ENCODE measurements at places on chromosomes 5 and 9.

- peak; percentile 56 for DNase-seq
Observed at GRCh38 chr9:21558615-21559401, 76.7 kb upstream of the IFNE start.

GRCh38 chr5:78793907-78794662 lies 145.5 kb upstream of the LHFPL2 start:
- no peak for DNase-seq

DNA sequence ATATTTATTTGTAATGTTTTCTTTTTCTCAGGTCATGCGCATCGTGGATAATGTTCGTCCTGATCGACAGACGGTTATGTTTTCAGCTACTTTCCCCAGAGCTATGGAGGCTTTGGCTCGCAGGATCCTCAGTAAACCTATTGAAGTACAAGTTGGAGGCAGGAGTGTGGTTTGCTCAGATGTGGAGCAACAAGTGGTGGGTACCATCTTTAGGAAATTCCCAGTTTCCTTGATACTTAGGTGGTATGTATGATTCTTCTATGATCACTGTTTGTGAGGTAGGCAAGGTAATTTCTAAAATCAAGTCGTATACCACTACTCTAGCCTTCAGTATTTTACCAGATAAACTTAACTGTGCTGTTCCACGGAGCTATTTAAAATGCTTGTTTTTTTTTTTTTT lies 36.2 kb downstream of the DDX46 start:
- no peak for DNase-seq

DNA sequence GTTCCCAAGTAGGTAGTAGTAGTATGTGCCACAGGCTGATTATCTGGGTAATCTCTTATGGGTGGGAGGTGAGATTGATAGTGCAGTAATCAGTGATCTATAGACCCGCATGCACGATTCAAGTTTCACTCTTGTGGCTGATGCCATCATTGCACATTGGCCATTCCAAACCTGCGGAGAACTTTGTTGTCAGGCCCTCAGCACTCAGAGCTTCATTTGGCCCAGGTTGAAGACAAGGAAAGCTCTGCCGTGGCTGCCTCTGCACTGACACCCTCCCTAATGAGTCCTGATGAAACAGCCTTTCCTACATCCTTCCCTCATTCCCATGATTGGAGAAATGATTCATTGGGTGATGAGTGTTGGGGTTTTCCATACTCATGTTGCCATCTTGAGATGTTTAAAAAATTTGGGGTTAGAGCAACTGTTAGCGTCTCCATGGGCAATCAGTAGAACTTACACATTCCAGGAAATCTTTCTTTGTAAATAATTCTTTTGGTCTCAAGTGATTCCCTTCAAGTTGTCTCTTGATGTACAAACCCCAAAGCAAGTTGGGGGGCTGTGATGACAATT lies 22.9 kb downstream of the PROP1 start:
- no peak for DNase-seq

DNA sequence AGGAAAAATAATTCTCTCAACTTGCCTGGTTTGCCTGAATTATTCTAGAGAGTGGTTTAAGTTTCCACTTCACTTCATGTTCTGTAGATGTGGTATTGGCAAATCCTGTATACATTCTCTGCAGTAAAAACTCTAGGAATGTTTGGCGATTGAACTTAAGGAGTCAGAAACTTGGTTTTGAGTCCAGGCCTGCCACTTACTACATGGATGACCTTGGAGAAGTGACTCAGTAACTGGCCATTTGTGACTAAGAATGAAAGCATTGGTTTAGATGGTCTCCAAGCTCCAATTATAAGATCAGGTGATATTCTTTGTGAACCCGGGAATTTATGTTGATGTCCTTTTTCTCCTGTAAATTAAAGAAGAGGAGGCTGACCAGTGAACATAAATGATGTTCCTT lies 233.8 kb downstream of the GAS1 start:
- DNase-seq = no peak

- peak; percentile 9 for DNase-seq
Observed at GRCh38 chr5:141260458-141261237, 15.5 kb downstream of the PCDHB15 start.

DNA sequence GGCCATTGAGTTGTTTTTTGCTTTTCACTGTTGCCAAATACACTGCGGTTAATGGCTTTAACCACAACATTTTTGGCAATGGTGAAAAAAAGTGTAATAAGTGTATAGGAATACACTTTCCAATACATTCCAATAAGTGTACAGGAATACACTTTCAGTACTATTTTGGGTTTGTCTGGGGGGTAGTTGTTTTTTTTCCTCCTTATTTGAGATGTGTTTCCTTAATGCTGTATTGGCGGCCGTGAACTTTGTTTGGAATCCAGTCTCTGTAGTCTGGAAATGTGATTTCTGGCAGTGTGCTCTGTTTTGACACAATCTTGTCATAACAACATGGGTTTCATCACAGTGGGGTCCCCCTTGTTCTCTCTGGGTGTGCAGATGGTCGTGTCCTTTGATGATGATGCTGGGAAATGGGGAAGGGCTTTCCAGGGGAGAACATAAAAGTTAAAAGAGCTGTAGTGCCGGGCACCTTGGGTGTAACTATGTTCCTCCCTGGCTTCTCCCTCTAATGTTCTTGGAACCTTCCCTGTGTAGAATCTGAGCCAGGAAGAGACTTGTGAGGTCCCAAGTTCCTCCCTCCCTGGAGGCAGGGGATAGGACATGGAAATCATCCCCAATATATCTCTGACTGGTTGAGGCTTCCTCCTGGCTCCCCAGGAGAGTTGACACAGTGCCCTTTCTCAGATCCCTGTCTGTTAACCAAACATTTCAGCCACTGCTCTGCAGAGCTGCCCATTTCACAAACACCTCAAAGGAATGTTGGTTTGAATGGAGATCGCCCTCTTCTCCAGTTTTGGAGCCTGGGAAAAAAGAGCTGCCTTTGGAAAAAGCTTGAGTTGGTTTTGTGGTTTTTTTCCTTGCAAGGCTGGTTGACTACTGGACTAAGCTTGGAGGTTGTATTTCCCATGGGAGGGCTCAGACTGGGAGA lies 44.8 kb downstream of the RCL1 start:
- DNase-seq = no peak

DNA sequence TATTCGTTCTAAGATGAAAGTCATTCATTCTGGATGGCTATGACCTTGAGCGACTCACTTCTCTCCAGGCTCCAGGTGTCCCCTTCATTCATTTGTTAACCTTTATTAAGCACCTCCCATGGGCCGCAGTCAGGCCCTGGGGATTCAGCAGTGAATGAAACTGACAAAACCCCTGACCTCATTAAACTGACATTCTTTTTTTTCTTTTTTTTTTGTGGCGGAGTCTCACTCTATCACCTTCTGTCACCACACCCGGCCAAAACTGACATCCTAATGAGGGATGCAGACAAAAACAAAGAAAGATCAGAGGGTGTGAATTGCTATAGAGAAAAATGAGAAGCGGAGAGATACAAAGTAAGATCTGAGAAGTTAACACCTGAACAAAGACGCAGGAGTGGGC lies 16.5 kb upstream of the ODF2 start:
- no peak for DNase-seq

GRCh38 chr5:180974612-180975315 lies 13.9 kb upstream of the BTNL3 start:
- DNase-seq = no peak

DNA sequence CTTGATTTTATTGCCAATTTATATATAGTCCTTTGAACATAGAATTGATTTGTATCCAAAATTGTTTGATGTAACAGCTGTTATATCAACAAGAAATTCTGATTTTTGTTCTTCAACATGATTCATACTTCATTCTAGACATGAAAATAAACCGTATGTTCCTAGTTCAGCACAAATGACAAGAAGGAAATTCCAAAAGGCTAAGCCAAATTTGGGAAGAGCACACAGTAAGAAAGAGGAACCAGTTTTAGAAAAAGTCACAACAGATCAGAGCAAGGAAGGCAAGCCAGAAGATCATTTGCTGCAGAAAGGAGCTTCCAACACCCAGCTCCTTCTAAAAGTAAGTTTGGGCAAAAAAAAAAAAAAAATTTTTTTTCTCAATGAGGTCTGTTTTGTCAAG lies 65.0 kb upstream of the MCCC2 start:
- DNase-seq = no peak

GRCh38 chr9:11549311-11549794 lies 936.6 kb upstream of the PTPRD start:
- DNase-seq = no peak

DNA sequence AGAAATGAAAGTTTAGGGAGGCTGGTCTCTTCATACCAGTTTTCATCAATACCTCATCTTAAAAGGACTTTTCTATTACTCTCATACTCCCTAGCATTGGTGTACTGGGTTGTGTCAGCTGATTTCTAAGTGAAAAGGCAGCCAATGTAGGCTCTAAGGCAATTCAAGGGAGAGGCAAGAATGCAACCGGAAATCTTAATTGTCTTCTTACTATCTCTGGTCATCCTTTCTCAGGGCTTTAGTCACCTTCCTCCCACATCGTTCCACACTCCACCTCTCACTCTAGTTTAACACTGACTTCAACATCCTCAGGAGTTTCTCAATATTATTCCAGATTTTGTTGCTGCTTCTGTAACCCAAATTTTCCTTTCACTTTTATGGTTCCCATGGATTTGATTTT lies 281.8 kb upstream of the RFX3 start:
- DNase-seq = no peak

DNA sequence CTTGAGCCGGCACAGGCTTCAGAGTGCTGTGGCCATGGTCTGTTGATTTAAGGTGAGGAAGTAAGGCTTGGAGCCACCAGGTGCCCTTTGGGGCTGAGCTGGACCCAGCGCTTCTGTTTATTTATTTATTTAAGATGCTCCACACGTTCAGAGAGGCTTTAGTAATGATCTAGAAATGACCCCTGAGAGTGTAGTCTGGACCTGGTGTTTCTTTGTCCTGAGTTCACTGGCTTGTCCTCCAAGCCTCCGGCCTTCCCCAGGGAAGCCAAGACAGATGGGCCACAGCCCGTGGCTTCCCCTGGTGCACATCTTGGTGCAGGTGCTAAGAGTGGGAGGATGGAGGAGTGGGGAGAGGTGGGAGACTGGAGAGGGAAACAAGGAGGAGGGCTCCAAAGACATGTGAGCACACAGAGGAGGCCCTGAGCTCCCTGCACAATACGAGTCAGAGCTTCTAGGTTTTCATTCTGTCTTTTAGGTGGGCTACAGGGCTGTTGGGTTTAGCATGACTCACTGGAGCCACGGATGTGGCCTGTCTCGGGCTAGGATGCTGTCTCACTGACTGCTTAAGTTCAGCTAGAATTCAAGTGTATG lies 56.9 kb downstream of the AHRR start:
- DNase-seq = peak; percentile 64

DNA sequence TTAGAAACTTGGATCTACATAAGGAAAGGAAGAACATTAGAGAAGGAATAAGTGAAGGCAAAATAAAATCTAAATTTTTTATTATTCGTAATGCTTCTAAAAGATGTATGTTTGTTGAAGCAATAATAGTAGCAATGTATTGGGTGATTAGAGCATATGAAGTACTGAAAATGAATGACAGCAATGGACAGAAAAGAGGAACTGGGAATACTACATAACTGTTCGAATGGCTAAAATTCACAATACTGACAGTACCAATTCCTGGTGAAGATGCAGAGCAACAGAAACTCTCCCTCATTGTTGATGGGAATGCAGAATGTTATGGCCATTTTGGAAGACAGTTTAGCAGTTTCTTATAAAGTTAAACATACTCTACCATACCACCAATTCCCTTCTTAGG lies 177.3 kb upstream of the SPEF2 start:
- no peak for DNase-seq

DNA sequence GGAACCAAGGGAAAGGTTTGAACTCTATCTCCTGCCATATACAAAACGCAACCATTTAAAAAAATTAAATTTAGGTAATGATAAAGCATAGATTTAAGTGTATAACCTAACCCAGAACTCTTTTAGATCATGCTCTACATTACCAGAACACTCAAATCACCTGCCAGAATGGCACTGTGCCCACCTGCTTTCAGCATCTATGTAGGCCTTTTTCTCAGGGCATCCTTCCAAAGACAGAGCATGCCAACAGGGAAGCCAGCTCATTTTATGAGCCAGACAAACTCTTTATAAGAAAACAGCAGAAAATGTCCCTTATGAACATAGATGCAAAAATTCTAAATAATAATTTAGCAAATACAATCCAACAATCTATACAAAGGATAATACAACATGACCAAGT lies 47.9 kb upstream of the SMAD5 start:
- DNase-seq = no peak

DNA sequence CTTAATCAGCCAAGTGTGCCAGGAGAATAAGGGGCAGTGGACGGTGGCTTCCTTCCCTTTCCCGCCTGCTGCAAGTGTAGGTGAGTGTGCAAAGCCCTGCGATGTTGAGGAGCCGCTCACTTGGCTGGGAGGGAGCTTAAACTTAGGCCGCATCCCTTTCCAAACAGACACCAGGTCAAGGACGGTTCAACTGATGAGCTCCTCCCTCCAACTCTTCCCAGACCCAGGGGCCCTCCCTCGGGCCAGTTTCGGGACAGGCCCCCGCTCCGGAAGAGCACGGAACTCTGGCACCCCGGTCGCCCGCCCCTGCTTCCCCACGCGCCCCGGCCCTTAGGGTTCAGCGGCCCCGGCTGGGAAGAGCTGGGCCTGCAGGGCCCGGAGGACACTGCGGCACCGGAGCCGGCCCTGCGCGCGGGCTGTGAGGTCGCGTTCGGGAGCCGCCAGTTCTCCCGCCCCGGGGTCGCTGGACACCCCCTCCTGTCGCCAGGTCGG lies 481 bp downstream of the MRPL36 start:
- no peak for DNase-seq

- DNase-seq = no peak
Observed at GRCh38 chr5:177369645-177370440, 12.1 kb downstream of the RGS14 start.

- no peak for DNase-seq
Observed at GRCh38 chr5:107370396-107370968, 300.3 kb downstream of the EFNA5 start.
